NCI-H446 treated with DMSO at 0.1 percent for 48 hours (cell line): ENCODE measurements at places on chromosomes 3 and 15.

DNA sequence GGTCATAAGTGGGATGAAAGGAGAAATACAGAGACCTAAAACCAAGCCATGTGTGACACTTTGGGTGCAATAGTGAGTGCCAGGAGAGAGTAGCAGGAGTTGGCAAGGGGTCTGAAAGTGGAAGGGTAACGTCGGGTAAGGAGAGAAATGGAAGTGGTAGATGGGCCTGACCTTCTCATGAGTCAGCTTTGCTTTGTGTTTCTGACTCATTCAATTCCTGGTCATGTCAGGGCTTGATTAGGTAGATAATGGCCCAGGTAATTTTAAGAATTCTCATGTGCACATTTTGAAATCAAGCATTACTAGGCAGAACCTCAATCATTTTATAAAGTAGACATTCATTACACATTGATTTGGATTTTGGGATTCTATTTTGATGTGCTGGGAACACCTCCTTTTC lies 262.5 kb downstream of the SOX2 start:
- DNase-seq = no peak

DNA sequence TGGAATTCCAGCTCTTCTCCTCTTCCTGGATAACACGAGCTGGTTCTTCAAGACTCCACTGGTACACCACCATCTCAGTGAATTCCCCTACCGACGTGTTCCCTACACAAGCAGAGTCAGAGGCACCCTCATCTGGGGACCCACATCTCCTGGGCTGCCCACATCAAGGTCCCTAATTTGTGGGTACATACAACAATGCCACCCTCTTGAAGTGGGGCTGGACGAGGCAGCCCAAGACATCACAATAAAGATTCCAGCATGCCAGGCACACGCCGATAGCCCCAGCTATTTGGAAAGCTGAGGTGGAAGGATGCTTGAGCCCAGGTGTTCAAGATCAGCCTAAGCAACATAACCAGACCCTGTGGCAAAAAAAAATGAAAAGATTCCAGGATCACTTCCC lies 221.2 kb upstream of the LINGO1 start:
- DNase-seq = no peak

DNA sequence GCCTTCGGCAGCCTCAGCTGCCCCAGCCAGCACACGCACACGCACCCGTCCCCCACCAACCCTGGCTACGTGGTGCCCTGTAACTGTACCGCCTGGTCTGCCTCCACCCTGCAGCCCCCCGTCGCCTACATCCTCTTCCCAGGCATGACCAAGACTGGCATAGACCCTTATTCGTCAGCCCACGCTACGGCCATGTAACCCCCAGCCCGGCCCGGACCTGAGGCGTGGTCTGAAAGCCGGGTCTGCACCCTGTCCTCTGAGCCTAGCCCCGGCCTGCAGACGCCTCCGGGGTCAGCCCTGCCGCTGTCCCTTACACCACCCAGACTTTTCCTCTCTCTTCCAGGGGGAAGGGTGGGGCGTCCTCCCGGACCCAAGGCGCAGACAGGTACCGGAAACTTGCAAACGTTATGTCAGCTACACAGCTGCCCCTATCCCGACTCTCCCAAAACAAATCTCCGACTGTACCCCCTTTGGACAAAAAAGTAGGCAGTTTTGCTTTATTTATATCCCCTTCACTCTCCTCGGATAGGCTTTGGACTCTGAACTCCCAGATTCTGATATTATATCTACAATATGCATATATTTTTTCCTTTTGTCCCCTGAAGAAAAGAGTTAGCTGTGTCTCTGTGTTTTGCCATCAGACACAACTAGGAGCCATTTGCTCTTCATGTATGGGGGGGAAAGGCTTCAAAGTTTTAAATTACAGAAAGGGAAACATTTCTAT lies 1.4 kb downstream of the SOX14 start:
- no peak for DNase-seq

DNA sequence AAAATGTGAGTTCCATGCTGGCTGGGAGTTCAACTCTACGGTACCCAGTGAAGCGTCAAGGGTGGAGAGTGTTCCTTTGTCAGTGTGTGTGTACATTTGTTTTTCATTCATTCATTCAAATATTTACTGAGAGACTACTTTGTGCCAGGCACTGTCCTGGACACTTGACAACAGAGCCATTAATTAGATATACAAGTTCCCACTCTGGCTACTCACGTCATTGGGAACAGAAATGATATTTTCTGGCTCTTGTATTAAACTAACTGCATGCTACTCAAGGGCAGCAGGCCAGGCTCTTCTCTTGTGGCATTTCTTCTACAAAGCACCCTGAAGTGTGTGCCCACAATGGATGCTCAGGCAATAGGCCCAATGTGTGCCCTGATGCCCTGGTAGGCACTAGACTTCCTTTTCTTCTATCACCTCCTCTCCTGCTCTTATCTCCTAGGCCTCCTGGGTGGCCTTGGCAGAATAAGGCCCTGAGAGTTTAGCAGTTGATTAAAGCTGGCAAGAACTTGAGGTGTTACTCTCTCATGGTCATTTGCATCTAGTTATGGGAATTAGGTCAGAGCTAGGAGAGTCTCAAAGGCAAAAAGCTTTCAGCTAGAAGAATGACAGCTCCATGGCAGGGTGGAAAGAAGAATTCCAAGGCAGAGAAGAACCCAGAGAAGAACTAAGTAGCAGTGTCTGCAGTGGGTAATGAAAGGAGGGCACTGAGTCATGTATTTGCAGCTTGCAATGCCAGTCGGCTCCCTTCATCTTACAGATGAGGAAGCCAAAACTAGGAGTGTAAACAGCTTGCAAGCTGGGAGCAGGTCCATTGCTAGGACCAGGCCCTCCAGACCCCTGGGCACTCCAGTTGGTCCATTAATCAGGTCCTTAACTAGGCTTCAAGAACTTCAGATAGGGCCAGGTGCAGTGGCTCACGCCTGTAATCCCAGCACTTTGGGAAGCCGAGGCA lies 14.0 kb upstream of the SMAD3 start:
- no peak for DNase-seq

DNA sequence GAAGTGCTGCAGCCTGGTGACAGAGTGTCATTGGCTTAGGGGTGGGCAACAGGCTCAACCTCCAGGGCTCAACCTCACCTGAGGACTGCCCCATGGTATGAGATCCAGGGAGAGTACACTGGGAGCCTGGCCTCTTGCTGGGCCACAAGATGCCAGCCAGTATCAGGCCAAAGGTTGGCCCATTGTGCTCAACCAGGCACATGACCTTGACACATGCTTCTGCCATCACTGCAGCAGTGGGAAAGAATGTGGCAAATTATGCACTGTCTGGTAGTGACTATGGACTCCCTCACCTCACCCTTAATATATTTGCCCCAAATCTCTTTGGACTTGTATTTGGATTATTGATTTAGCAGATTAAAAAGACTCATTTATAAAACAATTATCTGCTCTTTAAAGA lies 233.9 kb upstream of the GOLGA6L4 start:
- no peak for DNase-seq

DNA sequence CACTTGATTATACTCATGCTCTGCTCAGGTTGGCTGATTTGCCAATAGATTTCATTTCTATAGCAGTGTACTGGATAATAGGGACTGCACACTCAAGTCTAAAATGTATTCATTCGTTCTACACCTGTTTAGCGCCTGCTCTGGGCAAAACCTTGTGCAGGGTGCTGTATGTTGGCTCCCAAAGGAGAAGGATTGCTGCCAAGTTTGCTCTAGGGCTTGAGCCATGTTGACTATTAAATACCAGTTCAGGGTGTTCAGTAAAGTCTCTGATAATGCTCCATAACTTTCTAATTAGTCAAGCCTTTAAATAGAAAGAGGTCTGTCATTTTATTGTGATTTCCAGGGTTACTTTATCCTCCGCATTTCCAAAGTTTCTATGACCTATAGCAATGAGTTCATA lies 470.2 kb downstream of the MAGI1 start:
- no peak for DNase-seq
